Psoas muscle (tissue), 8 donors: ENCODE measurements at places on chromosomes 2 and 18.

- DNase-seq: no peak
These were observed 31.0 kb downstream of the RAB10 start for GRCh38 chr2:26064846-26065245.

DNA sequence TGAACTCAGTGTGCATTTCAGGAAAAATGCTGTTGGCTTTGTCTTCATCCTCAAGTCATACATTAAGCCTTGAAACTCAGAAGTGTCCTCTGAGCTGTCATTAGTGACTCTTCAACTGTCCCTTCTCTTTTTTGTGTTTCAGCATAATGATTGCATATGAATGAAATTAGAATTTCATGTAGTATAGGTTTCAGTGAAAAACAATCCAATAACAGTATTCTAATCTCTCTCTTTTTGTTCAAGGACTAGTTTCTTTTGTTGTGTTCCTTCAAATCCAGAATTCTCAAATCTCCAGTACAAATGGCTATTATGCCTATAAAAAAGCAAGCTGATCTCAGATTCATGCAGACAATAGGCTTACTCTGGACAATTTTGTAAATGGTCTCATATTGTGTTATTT lies 133.5 kb downstream of the QPCT start:
- DNase-seq: no peak

- DNase-seq: no peak
These were observed 46.7 kb downstream of the LYPD6B start for GRCh38 chr2:149084924-149085795.

GRCh38 chr2:68834737-68835376 lies 36.3 kb downstream of the BMP10 start:
- DNase-seq: no peak

GRCh38 chr2:118738524-118739308 lies 108.7 kb downstream of the EN1 start:
- no peak for DNase-seq

GRCh38 chr2:20450201-20450999 lies 3.5 kb downstream of the RHOB start:
- peak; percentile 84 for DNase-seq

GRCh38 chr18:55522011-55522410 lies 66.0 kb downstream of the TCF4 start:
- DNase-seq: no peak

- DNase-seq: no peak
These were observed 187.0 kb downstream of the HAUS1 start for GRCh38 chr18:46291149-46291548.

DNA sequence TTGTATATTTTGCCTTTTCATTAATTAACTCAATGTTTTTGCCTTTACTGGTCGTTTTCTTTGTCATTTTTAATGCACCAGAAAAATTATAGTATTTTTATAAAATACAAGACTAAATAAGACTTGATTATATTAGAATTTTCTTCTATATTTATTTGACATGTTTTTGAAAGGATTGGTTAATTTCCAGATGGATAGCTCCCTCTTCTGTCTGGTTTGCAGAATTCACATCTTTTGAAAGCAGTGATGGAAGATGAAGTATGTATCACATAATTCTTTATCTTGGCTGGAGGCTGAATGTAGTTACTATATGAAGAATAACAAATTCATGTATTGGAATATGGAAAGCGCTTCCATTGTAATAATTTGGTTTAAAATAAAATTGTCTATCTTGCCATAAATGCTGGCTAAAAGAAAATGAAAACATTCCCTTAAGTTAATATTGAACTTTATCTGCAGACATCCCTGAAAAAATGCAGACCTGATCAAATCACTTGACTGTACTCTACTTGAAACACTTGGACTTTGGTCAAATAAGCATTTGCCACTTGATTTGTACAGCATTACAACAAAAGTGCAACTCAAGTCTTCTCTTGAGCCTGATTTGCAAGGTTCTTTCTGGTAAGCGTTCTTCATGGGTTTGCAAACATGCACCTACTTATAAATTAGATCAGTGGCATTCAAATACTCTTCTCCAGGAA lies 86.3 kb upstream of the EFEMP1 start:
- DNase-seq: no peak

GRCh38 chr2:28565720-28566295 lies 69.9 kb downstream of the PLB1 start:
- no peak for DNase-seq

- no peak for DNase-seq
These were observed 31.8 kb upstream of the CAVIN2 start for GRCh38 chr2:191878548-191879279.

DNA sequence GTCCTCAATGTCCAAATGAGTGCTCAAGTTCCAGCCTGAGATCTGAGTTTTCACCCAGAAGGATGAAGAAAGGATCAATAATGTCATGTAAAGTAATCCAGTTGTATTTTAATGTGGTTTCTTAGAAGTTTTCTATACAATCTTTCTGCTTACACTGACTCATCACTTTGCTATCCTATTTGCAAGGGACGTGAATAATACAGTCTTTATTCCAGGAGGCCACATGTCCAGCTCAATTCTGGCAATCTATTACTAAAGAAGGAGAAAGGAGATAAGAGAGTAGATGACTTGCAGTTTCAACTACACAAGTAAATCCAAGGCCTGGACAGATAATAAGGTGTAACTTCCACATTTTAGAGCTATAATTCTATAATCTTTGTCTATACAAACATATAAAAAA lies 601.1 kb upstream of the SETBP1 start:
- no peak for DNase-seq

DNA sequence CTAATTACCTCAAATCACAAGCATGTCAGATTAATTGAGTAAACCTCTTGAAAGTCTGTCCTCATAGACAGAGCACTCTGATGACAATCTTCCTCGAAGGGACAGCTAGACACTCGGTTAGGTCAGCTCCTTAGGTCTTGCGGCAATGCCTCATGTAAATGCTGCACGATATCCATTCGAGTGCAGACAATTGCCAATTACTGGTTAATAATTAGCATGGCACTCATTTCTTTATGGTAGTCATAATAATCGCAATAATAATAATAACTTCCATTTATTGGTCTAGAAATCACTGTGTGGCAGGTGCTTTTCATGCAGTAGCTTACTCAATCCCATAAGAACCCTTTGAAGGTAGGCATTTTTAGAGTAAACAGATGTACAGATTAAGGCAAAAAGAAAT lies 44.7 kb upstream of the DSC1 start:
- no peak for DNase-seq

DNA sequence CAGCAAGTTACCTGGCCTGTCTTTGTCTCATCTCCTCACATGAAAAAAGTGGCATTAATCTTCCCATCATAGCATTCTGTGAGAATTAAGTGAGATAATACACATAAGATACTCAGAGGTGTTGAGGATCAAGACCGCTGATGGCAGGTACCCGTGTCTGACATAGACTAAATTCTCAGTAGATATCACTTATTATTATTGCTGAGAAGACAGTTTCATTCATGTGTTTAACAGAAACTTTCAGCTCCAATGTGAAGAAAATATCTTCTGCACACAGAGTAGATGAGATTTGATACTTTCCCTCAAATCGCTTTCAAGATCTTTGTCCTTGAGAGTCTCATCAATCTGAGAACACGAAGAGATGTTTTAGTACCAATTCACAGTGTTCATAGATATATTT lies 809.4 kb downstream of the TSN start:
- DNase-seq: no peak

- DNase-seq: no peak
These were observed 71.9 kb upstream of the NFU1 start for GRCh38 chr2:69509011-69509749.

GRCh38 chr18:53698907-53699306 lies 525.6 kb downstream of the MBD2 start:
- DNase-seq: no peak

GRCh38 chr2:218028562-218029348 lies 26.0 kb upstream of the TNS1 start:
- DNase-seq: no peak

DNA sequence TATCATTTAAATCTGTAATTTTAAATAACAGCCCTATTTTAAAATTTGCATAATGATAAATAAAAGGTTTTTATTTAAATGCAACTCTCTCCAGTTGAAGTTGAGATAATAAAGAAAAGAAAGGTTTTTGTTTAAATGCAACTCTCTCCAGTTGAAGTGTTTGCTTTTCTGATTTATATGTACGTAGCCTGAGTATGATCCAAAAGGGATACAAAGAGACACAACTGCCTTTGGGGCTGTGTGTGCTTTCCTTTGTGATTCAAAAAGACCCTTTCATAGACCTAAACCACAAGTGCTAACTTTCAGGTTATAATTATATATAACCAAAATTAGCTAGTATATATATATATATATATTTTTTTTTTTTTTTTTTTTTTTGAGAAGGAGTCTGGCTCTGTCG lies 76.2 kb upstream of the MFF start:
- no peak for DNase-seq

GRCh38 chr2:186737732-186738508 lies 44.1 kb downstream of the FAM171B start:
- DNase-seq: no peak

DNA sequence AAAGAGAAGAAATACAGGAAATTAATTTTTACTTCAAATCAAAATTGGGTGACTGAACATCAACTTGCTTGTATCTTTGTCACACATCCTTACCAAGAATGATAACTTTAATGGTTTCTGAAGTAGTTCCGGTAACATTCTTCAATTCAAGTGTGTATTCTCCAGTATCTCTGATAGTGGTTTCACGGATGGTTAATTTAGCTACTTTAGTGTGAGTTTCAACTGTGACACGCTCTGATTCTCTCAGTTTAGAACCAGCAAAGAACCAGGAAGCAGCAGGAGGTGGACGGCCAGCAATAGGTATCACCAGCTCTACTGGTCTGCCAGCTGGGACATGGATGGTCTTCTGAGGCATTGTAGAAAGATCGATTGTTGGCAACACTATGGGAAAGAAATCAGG lies 62.3 kb downstream of the PLEKHA3 start:
- DNase-seq: no peak

DNA sequence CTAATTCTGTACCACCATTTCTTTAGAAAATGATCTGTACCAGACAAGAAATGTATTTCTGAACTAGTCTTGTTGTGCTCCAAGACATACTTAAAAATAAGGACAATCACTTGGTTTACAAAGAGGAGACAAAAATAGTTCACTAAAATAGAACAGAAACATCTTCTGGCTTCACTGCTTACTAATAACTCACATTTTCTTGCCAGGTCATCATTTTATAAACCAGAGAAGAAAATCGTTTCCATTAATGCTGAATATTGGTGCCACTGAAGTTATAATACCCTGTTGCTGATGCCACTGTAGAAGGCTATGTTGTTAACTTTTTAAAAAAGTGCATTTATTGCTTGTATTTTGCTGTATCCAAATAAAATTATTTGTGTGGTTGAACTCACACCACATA lies 94.8 kb upstream of the ZNF236 start:
- no peak for DNase-seq

GRCh38 chr2:29186817-29187216 lies 71.6 kb downstream of the CLIP4 start:
- no peak for DNase-seq

DNA sequence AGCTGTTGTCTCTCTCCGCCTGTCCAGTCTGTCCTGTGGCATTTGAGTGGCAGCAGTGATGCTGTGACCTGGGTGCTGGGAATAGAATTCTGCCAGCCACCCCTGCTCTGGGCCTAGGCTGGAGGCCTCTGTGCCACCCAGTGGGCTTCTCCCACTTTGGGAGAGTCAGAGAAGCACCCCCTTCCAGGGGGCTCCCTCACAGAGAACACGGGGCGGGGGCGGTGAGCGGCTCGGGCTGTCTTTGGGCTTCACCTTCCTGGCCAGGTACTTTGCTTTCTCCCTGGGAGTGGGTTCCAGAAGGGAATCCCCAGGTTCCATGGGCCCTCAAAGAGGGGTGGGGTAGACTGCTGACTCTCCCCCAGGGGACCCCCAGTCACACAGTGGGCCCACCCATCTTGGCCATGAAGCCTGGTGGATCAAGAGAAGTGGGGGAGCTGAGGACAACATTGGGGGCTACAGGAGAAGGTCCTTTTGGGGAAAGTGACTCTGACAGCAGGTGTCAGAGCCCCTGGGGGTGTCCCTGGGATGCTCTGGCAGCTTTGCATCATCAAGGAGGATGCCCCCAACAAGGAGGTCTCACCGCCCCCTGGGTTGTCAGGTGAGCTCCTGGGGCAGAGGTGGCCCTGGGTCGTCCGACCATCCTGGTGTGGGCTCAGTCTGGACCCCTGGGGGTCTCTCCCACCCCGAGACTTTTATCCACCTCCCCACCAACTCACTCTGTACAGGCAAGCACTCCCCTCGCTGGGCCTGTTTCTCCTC lies 18.8 kb upstream of the BOK start:
- DNase-seq: no peak

GRCh38 chr2:115122701-115123100 lies 680.3 kb downstream of the DPP10 start:
- no peak for DNase-seq

DNA sequence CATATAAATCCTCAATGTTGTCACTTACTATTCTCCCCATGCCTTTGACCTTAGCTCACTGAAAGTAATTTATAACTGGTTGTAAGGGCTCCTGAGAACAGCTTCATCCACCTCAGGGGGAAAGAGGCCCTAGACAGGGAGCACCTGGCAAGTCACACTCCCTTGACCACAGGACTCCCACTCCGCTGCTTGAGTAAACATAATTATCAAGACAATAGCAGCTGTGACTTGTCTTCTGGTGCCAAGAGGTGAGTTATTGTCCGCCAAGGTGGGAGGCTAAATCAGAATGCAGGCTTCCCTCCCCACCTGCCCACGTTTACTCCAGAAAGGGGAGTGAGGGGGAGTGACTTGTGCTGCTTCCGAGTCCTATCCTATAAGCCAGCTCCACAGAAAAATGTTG lies 230.6 kb upstream of the LRATD1 start:
- DNase-seq: no peak

DNA sequence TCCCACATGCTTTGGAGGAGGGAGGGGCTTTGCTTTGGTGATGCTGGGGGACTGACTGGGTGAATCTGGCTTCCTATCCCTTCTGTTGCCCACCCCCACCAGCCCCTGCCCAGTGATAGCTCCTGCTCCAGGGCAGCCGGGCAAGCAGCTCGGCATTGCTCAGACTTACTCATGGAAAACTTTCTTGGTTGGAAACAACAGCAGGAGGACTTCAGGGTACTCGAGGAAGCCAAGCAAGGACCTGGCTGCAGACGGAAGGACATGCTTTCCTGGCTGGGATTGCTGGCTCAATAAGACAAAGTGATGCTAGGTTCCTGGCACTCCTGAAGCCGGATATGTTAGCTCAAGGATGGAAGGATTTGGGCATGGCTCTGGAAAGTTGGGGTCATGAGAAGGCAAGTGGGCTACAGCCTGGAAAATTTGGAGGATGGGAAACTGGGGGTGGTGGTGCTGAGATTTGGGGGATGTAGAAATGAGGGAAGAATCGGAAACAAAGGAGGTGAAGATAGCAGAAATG lies 3.1 kb downstream of the SPEG start:
- peak; percentile 39 for DNase-seq

DNA sequence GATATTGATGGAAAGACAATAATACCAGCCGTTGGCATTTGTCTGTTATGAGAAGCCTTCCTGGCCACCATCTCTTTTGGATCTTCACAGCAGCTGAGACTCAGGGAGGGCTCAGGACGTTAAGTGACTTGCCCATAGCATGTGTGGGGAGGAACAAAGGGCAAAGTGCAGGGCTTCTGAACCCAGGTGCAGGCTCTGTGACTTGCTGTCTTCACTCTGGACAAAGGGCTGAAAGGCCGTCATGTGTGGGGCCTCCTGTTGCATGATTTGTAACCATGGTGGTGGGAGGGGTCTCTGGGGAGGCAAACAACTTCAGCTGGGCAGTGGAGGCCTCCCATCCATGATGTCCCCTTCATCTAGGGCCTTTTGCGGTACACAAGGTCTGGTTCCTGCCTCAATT lies 65.5 kb upstream of the SIX2 start:
- no peak for DNase-seq

- no peak for DNase-seq
These were observed 29.7 kb downstream of the NAB1 start for GRCh38 chr2:190678444-190679162.
